ENCODE measurements at places on chromosomes 6 and 20.

DNA sequence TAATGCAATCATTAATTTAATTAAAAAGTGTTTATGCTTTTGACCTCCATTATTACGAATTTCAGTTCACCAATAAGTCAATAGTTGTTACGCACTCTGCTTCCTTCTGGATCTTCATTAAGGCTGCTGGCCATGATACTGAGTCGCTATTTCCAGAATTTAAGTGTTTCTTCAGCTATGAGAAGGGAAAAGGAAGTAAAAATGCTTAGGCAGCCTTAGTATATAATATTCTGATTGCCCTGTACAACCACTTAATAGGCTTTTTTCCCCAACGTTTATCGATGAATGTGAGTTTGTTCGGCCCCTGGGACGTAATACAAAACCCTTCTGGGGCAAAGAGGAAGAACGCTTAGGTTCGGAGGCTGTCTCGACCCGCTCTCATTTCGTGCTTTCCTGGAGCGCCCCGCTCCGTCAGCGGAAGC, 644 bp downstream of the OARD1 start:
- DNase-seq = no peak

DNA sequence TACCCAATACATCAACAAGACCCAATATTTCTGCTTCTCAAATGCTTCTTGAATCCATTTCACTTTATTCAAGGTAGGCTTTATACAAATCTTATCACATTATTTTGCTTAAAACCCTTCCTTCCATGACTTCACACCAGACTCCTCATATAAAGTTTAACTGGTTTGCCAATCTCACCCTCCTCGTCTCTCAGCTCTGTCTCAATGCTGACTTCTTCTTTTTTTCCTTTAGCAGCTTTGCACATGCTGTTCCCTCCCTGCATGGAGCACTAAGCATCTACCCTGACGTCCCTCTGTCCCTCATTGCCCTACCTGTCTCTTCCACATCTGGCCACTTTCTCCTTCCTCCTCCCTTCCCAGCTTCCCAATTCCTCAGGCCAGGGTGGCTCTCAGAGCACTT, 31.4 kb downstream of the KCNK17 start:
- DNase-seq = no peak

DNA sequence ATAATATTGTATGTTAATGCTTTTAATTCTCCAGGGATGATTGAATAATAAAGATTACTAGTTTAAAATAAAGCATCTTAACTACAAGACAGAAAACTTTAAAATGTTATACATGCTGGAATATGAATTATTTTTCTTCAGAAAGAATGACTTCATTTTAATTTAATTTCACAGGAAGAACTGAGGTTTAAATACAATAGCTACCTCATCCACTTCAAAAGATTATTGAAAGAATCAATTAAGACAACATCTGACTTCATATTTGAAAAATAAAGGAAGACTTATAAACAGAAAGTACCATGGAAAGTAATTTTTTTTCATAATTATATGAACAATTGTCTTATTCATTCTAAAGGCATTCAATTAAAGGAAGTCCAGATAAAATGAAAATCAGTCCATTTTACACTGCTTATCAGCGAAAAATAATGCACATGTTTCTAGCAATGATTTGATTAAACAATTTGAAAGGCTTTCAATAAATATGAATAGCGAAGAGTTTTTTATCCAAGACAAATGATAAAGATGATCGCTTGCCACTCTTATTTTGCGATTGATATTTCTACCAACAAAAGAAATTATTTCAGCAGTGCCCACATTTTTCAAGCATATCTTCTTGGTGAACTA, 368.5 kb upstream of the OPRM1 start:
- DNase-seq = no peak

- no peak for DNase-seq
Measured at GRCh38 chr20:53570446-53571276, 23.0 kb downstream of the ZNF217 start.

GRCh38 chr20:16014436-16014835, 558.8 kb downstream of the KIF16B start:
- DNase-seq = no peak

GRCh38 chr20:36086767-36087166, 67.8 kb upstream of the EPB41L1 start:
- DNase-seq = no peak

GRCh38 chr6:163100259-163100658, 314.3 kb upstream of the QKI start:
- no peak for DNase-seq

GRCh38 chr6:36631326-36632011, 37.3 kb downstream of the SRSF3 start:
- DNase-seq = no peak

DNA sequence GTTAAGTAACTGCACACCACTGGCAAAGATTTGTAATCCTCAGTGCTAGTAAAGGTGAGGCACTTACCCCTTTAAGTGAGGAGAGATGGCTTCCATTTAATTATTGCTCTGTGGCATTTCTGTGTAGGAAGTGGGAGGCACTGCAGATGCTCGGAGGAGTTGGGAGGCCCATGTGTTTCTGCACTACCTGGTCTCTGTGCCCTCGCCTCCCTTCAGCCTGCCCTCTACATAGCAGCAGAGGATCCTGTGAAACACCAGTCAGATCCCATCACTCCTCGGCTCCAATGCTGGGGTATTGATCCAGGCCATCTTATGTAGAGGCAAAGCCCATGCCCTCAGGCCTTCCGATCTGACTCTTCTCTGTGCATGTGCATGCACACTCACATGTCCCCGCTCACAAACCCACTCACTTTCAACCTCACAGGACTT, 67.0 kb downstream of the SLX4IP start:
- DNase-seq = no peak

DNA sequence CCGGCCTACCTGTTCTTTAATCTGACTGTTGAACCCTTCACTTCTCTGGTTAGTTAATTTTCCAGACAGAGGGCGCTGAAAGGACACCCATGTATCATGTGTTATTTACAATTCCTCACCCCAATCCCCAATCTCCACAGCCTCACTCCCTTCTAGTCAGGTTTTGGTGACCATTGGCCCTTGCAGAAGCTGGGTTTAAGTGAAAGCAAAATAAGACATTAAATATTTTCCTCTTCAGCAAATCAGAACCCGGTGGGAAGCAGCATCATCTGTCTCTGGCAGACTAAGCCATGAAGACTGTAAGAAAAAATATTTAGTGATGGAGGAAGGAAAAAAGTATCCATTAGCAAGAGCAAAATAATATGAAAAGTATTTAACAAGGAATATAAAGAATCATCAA, 9.4 kb upstream of the HLA-DQA1 start:
- DNase-seq = no peak

DNA sequence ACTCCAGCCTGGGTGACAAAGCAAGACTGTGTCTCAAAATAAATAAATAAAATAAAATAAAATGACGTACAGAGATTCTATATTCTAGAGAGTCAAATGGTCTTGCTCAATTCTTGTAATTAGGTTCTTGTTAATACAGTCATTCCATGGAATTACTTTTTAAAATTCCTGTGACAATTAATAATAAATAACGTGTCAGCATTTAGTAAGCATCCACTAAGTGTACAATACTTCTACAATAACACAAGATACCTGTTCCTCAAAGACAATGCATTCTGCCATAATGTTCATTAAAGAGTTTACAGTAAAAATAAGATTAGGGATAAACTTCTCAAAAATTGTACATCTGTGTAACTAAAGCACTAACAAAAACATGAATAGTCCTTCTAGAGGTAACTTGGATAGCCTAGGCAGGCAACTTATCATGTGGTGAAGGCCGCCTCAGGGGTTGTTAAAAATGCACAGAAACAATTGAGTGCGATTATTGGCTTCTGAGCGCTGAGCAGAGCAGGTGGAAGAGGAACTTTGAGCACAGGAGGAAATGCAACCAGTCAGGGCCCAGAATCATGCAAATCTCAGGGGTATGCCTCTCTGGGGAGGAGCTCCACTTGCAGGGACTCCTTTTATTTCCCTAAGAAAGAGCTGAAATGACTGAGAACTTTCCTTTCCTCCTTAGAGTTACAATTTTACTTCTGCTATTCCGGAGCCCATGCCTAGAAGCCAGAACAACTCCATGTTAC, 37.1 kb downstream of the QRSL1 start:
- peak; percentile 44 for DNase-seq

- DNase-seq = no peak
Measured at GRCh38 chr20:13995841-13996240, 525 bp downstream of the MACROD2 start.

DNA sequence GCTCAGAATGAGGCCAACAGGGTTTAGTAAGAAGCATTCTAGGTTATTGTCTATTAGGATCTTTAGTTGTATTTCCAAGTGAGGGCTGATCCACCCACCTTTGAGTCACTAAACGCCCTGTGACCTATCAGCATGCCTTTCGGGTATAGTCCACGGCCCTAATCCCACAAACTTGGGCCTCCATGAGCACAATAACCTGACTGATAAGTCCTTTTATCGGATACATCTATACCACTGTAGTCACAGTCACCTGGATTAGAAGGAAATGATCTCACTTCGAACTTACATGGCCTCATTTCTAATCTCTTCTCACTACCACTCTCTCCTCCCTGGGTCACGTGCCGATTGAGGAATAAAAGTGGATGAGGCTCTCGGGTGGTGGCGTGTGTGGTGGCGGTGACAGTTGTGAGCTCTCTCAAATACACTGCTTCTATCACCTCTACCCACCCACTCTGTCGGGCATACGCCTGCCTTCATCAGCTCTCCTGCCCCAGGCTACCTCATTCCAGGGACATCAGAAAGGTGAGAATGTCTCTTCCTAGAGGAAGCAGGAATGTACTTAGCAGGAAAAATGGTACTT, 65.2 kb downstream of the TRAM2 start:
- no peak for DNase-seq

GRCh38 chr6:45922728-45923351, 92.8 kb downstream of the CLIC5 start:
- DNase-seq = peak; percentile 55

GRCh38 chr20:21623074-21623780, 82.2 kb upstream of the PAX1 start:
- no peak for DNase-seq

DNA sequence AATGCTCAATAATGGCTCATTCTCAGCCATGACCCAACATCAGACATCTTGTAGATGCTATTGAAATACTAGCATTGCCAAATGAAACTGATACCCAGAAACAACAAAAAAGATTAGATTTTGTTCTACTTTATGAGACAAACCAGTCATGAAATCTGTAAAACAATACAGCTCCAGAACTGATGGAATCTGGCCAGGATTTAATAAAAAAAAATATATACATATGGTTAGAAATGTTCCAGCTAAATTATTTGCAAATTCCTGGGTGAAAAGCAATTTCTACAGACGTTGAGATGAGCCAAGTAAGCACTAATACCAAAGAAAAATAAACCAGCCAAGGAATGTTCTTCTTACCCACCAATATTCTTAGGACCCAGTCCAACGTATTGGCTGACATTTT, 201.3 kb downstream of the EPHA7 start:
- no peak for DNase-seq

- no peak for DNase-seq
Measured at GRCh38 chr6:131208787-131209186, 73.5 kb downstream of the AKAP7 start.

DNA sequence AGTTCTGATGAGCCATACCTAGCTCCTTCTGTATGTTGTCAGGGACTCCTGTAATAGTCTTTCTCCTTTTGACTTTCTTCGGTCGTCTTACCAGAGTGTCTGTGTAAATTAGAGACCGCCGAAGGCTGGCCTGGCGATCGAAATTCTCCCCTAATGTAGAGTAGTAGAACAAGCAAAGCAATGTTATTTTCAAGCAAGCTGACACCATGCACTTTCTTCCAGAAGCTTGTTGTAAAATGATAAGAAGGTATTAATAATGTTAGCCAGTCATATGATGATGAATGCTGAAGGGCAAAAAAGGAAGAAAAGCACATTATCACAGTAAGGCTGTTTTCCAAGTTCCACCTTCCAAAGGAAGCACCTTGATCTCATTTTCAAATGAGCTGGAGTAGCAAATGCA, 37.9 kb downstream of the HEBP2 start:
- DNase-seq = no peak

GRCh38 chr20:51301026-51301425, 241.5 kb downstream of the NFATC2 start:
- DNase-seq = no peak

- no peak for DNase-seq
Measured at GRCh38 chr6:39225946-39226437, 3.3 kb downstream of the KCNK5 start.

GRCh38 chr6:170048615-170049256, 242.1 kb downstream of the DLL1 start:
- DNase-seq = no peak

DNA sequence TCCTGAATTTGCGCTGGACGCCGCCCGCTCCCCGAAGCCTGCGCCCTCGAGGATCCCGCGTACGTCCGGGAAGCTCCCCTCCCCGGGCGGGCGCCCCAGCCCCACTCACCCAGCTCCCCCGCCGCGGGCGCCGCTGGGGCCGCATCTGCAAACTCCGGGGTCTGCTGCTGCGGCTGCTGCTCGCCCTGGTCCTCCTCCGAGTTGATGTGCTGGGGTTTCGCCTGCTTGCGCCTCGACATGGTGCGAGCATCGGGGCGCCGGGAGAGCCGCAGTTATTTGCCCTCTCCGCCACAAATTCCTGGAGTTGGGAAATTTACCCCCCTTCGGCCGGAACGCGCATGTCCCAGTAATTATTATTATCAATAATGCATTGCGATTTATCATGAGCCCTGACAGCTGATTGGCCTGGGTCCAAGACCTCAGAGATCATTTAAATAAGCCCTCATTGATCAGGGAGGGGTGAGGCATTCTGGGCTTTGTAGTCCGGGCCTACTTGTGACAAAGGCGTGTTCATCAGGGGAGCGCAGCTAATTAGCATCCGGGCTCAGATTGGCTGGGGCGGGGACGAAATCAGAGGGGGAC, at the start of gene SALL4:
SALL4 (minus strand) TSS at position 352 of the 582 bp plus-strand sequence; CDS start at position 239, 113 bp downstream.
- no peak for DNase-seq

DNA sequence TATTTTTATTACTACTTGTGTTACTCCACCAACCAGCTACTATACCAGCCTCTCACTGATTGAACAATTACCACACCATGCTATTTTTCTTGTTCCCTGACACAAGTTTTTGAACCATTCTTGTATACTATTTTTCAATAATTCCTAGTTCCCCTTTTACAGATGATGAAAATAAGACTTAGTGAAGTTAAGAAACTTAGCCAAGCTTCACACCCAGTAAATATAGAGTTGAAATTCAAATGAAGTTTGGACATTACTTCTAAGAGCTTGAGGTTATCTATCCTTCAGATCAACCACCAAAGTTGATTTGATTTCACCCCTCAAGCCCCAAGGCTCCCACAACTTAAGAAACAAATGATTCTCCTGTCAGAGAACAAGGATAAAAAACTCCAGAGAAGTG, 13.1 kb upstream of the BCAS1 start:
- DNase-seq = no peak

- DNase-seq = no peak
Measured at GRCh38 chr6:155687645-155688044, 232.0 kb upstream of the NOX3 start.

DNA sequence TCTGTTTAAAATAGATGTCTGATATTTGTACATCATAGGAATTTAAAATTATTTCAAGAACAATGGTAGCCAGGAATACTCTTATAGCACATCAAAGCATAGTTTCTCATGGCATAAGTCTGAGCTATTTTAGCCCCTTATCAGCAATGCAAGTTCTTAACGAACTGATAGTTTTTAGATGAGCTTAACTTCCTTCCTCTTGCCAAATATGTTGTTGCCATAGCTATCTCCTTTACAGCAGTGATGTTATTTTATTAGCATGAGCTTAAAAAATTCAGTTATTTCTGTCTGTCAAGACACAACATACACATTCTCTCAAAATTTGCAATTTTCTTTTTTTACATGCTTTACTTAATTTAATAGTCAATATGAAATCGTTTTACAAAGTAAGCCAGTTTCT, 867.2 kb downstream of the PHF3 start:
- no peak for DNase-seq

- no peak for DNase-seq
Measured at GRCh38 chr20:18974660-18975059, 161.1 kb downstream of the SCP2D1 start.
